ENCODE measurements at places on chromosomes 6 and 20.

GRCh38 chr6:122622479-122622878 lies 12.3 kb downstream of the PKIB start:
- DNase-seq = no peak

- DNase-seq = no peak
Observed at GRCh38 chr6:3318226-3318625, 59.5 kb downstream of the PSMG4 start.

DNA sequence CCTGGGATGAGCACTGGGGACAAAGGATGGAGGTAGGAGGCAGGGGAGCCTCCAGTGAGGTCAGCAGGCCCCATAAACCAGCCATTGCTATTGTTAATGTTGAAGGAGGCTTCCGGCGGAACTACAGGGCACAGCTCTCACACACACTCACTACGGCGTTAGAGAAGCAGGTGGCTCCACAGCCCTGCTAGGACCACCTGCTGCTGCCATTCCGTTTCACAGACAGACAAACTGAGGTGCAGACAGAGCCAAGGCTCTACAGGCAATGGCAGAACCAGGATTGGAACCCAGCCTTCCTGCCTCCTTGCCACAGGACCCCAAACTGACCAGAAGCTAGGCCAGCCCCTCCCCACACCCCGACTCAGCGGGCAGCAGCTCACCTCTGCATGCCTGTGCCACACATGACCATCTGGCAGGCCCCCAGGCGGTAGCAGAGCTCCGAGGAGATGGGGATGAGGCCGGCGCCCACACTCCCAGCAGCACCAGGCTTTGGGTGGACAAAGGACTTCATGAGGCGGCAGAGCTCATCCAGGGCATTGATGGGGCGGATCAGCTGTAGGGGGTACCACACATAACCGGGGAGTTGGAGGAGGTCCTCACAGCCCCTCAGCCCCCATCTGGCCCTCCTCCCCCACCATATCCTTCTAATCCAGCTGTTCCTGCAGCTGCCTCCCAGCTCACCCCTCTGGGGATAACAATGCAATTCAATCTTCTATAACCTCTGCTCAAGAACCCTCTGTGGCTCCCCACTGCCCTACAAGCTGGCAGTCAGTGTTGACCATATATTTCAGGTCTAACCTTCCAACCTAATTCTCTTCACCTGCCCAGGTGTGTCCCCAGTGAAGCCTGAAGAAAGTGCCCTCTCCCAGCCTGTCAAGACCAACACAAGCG lies 198.5 kb downstream of the PREX1 start:
- DNase-seq = no peak

- no peak for DNase-seq
Observed at GRCh38 chr6:27669624-27670301, 196.9 kb upstream of the ZNF184 start.

DNA sequence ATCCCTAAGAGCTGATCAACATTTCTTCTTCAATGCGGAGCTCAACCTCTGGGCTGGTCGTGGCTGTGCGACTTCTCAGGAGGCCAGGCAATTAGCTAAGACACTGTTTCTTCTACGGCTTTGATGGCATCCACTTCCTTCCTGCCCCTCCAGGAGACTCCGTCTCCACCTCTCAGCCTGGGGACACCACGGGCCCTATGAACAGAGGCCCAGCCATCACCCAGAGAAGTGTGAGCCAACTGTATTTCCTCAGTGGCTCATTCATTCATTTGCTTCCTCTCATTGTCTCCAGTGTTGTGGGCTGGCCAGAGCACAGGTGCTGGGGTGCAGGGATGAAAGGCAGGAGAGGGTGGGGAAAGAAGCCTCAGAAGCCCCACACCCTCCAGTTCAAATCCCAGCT lies 51.8 kb upstream of the APCDD1L start:
- no peak for DNase-seq

- no peak for DNase-seq
Observed at GRCh38 chr20:610130-611046, at the start of gene TCF15. TCF15 (minus strand) TSS chr20:610309; CDS start chr20:610237, 72 bp downstream.

DNA sequence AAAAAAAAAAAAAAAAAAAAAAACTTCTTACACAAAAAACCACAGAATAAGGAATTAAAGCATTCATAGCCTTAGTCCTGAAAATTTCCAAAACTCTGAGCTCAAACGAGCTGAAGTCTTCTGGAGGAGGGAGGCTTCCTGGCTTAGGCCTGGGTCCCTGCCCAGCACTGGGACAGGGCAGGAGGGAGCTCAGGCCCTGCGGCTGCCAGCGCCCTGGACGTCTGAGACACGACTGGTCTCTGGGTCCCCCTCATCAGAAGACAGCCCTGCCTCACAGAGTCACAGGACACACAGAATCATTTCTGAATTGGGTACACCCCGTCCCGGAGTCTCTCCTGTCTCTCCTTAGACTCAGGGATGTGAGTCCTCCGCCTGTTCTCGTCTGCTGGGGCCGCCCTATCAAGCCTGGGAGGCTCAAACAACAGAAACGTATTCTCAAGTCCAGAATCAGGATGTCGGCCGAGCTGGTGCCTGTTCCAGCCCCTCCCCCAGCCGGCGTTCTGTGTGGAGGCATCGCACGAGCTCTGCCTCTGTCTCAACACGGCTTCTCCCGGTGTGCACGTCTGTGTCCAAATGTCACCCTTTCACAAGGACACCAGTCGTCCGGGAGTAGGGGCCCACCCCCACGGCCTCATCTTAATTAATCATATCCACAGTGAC lies 39.4 kb downstream of the ZBTB46 start:
- DNase-seq = no peak

DNA sequence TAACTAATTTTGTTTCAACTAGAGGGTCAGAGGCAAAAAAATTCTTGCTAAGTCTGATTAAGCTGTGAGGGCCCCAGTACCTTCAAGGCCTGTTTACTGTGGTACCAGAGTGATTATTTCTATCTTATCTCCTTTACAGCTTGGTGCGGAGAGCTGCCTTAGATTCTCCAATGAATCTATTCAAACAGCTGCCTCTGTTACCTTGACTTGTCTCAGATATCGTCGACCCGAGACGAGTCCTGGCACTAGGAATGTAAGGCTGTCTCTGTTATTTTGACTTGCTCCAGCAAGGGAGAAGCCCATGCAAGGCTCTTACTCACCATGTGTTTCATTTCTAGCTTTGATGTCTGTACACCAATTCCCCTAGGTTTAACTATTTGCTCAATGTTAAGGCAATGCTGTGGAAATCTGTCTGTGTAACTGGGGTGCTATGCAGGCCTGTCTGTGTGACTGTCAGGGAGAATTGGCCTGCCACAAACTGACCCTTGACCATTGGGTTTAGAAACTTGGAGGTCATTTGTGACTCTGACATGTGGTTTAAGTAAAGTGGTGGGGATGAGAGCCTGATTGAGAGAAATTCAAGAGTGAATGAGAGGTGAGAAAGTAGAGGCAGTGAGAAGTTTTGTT lies 10.4 kb upstream of the FKBPL start:
- no peak for DNase-seq

DNA sequence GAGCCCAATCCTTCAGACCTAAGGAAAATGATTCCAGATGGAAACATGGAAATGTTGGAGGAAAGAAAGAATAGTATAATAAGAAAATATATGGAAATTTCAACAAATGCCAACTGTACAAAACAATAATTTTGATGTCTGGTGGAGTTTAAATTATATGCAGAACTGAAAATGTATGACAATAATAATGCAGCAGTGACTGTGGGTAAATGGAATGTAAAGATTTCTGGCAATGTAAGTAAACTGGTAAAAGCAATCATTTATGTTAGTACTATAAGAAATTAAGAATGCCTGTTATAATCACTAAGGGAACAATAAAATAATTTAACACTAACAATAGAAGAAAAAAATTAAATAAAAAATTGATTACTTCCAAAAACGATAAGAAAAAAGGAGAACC lies 89.0 kb downstream of the EDN1 start:
- DNase-seq = no peak

DNA sequence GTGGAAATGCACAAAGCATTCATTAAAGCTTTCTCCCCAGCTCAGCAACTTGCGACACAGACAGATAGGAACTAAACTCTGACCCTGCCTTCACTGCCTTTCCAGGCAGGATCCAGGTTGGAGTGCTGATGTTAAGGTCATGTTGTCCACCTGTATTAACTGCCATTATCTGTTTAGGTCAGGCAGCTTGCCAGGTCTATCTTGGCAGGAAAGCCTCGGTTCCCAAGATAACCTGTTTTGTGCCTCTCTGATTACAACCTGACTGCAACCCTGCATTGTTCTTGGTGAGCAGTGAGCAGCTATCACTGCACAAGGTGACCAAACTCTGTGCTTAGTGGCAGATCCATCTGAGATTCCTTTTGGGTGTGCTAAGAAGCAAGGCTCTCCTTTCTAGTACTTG lies 23.2 kb upstream of the ELOVL2 start:
- DNase-seq = no peak

DNA sequence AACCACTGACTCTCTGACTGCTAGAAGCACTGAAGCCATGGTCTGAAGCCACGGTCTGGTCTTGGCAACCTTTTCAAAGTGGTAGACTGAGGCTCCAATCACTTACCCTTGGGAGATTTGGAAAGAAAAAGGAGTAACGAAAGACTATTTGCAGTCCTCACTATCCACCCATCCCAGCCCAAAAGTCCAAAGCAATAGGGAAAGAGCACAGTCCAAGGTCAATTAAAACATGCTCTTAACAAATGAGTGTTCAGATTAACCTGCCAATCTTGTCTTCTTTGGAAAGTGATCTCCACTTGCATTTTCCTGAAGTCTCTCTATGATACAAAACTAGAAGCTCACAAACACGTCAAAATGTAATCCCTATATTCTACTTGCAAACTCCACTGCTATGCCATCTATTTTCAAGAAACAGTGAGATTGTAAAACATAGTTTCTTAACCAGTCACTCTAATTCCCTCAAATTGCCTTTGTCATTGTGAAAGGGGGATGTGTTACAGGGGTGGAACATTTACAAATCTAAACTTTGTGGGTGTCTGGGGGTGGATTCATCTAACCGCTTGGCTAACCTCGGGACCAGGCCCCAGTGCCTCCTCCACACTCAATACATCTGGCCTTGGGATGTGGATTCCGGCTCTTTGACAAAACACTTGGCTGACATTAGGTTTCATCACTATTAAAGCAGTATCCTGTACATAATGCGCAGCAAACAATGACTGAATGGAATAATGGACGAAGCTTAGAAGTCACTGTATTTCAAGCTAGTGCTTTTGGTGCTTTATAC lies 56.4 kb downstream of the B4GALT5 start:
- DNase-seq = no peak

- no peak for DNase-seq
Observed at GRCh38 chr6:73655341-73655917, 1.6 kb upstream of the SLC17A5 start.

DNA sequence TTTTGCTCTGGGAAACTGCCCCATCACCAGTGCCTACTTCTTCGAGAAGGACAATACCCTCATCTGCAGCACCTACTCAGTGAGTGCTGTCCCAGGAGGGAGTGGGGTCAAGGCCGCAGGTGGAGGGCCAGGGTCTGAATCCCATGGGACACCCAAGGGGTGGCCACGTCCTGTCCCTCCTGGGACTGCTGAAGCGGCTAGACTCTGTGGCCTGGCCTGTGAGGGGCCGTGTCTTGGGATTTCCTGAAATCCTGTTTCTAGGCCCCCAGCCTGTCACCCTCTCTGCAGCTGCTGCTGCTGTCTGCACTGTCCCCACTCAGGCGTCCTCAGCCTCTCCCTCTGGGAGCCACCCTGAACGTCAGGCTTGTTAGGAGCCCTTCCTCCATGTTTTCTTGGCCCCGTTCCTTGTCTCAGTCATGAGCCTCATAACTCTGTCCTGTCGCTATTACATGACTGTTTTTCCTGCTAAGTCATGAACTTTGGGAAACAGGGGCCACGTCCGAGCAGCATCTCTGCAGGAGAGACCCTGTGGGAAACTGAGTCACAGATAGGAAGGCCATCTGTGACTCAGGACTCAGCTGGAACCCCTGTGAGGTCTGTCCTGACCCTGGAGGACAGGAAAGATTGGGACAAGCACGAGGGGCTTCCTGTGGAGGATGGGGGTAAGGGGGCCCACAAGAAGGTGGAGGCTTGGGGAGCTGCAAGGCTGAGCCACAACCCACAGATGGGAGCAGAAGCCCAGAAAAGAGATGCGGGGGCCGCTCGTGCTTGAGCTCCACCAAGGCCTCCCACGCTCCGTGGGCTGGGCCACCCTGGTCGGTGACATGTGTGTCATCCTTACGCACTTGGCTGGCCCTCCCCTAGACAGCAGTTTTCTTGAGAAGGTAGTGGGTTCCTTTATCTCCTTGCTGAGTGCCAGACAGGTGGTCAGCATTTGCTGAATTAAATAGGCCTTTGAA lies 49.9 kb downstream of the EFCAB8 start:
- no peak for DNase-seq

DNA sequence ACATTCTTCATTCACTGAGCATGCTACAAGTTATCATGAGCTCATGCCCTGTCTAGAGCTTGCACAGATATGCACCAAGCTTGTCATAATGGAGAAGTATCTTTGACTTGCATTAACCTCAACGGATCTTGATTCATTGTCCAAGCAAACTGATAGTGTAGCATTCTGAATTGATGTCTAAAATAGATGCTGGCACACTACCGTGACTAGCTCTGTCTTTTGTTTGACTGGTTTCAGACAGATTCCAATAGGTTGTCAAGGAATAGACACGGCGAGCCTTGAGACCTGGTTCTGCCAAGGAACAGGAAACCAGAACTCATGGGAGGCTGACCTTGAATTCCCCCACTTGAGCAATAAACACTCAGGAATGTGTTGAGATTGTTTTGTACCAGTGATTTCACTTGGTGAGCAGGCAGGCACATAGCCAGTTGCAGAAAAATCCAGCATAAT lies 1153.1 kb upstream of the GJE1 start:
- DNase-seq = no peak

- no peak for DNase-seq
Observed at GRCh38 chr6:111406200-111406721, 76.8 kb downstream of the REV3L start.

DNA sequence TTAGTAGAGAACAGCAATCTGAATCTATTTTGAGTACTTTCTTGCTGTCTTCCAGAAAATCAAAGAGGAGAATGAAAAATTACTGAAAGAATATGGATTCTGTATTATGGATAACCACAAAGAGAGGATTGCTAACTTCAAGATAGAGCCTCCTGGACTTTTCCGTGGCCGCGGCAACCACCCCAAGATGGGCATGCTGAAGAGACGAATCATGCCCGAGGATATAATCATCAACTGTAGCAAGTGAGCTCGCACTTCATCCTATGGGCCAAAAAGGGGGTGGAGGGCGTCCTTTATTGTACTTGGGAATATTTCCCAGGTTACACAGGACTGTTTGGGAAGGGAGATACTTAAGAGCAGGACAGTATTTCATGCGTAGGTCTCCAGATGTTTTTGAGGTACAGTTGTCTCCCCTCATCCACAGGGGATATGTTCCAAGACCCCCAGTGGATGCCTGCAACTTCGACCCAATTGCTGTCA lies 37.3 kb upstream of the PLCG1 start:
- DNase-seq = no peak

GRCh38 chr6:11972806-11973205 lies 39.3 kb upstream of the HIVEP1 start:
- no peak for DNase-seq

Measured in stimulated activated CD4-positive, alpha-beta T cell treated with anti-CD3 and anti-CD28 coated beads, TNF-alpha, amount 100 ng/mL, for 1 hour (primary cell).